ENCODE measurements at places on chromosomes 6 and 20. TPM values are rescaled to one million over a fixed set of nuclear protein-coding genes. Genes with fewer than 3 reads are reported as not detected.

DNA sequence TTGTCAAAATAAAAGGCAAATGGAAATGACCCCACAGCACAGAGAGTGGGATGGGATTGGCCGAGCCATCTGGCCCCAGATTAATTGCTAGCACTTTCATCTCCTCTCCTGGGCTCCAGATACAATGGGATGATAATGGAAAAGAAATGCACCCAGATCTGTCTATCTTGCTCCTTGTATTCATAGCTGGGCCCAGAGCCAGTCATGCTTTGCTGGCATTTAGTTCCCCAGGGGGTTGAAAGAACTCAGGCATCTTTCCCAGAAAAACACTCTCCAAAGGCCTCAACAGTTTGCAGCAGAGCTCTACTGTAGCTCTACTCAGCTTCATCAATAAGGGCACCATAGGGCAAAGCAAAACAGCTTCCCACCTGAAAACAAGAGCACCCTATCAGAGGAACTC is 116.0 kb upstream of the FOXA2 start:
- no peak for DNase-seq

DNA sequence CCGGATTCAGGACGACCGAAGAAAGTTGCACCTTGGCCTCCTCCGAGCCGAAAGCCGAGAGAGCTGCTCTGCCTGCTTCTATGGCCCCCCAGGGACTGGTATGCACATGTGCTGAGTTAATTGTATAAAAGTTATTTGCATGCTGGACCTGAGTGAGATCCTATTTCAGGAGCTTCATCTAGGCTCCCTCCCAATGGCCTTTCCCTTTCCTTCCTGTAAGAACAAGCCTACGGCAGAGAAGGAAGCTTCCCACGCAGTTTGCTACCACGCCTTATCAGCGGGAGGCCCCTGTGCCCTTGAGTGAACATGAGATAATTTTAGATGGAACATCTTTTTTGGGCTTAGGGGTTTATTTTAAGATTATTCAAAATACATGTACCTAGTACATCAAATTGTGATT is 65.9 kb downstream of the RIN2 start:
- no peak for DNase-seq

GRCh38 chr6:125203395-125203794 is 49.8 kb downstream of the TPD52L1 start:
- no peak for DNase-seq

SIRPB2 gene
- total RNA-seq, result 3.0 TPM

HEY2 gene
- 3.0 TPM for total RNA-seq

HLA-DOA gene
- total RNA-seq, result 6.9 TPM

GRCh38 chr20:37326666-37327065 is 19.3 kb upstream of the SRC start:
- no peak for DNase-seq

GRCh38 chr20:19336631-19337030 is 124.2 kb downstream of the SLC24A3 start:
- no peak for DNase-seq

TRAPPC3L gene
- not detected for total RNA-seq

DNA sequence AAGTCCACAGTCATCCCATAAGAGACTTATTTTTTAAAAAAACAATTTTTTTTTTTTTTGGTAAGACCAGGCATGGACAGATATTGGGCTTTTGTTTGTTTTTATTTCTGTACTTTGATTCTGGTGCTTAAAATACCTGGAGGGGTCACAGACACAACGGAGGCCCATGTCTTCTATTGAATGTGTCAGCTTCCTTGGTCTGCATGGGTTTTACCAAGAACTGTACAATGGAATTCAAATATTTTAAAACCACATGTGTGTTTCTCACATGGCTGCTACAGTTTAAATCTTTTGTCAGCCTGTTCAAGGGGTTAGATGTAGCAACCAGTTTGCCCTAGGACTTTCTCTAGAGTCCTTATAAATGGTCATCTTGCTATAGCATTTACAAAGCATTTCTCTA is 139.8 kb downstream of the SOX4 start:
- DNase-seq, result no peak

- DNase-seq, result no peak
Measured at GRCh38 chr6:110285306-110286060, 72.7 kb downstream of the METTL24 start.

COL21A1 gene
- 4.6 TPM for total RNA-seq

- DNase-seq, result no peak
Measured at GRCh38 chr6:158344534-158344933, 32.3 kb downstream of the TULP4 start.

- DNase-seq, result no peak
Measured at GRCh38 chr6:16092140-16092539, 36.7 kb upstream of the MYLIP start.

- no peak for DNase-seq
Measured at GRCh38 chr6:84767526-84768201, 3.3 kb upstream of the TBX18 start.

DNA sequence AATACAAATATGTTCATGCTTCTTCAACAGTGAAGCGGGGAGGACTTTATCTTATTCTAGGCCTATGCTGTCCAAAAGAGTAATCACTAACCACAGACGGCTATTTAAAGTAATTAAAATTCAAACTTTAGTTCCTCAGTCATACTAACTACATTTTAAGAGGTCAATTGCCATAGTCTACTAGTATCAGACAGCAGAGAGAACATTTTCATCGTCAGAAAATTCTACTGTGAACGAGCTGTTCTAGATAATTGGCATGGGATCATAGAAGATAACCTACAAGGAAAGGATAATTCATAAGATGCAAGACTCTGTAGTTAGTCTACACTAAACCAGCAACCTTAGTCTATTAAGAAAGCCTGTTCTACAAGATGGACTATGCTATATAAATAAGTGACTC is 44.4 kb downstream of the PRKN start:
- DNase-seq, result no peak

GRCh38 chr20:46434597-46434996 is 28.2 kb upstream of the ELMO2 start:
- DNase-seq, result no peak

DNA sequence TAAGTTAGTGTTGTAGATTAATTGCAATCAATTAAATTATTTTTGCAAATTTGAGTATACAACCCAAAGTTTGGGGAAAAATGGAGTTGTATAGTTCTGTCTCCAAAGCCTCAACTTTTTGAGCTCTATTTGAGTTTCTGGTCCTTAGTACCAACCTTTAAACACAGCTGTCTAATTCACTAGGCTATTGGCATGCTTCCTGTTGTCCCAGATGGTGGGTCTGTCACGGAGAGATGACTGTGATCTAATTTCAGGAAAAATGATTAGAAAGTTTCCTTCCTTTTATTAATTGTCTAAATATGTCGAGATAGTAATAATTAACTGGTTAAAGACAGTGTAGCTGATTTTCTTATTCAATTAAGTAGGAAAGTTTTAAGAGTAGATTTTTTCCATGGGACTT is 109.6 kb downstream of the SCAF8 start:
- DNase-seq, result no peak

DNA sequence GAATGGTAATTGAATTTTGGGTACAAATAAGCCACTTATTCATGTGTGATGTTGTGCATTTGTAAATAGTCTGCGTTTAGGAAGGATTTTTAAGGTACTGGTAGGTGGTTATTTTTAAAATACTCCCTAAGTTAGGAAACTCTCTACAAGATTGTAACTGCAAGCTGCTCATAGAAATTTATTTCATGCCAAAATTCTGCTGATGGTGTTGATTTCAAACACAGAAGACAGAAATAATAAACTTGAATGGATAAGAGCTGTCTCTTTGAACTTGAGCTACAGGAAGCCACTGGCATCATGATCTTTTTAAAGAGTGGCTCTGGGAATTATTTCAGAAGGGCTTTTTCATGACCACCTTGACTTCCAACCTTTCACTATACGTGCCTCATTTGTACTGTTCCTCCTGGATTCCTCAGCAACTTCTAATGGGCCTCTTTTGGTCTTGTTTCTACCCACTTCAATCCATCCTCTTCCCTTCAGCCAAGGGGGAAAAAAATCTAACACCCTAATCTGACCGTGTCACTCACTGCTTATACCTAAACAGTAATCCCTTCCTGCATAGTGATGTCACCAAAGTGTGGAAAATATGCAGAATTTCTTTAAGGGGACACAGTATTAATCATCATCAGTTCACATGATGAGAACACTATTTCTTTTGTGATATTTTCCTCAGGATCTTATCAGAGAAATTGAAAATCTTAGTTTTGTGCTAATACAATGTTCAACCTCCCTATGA is 113.6 kb downstream of the PFDN4 start:
- no peak for DNase-seq

SMLR1 gene
- not detected for total RNA-seq

- DNase-seq, result no peak
Measured at GRCh38 chr20:22833851-22834250, 201.3 kb upstream of the SSTR4 start.

DNA sequence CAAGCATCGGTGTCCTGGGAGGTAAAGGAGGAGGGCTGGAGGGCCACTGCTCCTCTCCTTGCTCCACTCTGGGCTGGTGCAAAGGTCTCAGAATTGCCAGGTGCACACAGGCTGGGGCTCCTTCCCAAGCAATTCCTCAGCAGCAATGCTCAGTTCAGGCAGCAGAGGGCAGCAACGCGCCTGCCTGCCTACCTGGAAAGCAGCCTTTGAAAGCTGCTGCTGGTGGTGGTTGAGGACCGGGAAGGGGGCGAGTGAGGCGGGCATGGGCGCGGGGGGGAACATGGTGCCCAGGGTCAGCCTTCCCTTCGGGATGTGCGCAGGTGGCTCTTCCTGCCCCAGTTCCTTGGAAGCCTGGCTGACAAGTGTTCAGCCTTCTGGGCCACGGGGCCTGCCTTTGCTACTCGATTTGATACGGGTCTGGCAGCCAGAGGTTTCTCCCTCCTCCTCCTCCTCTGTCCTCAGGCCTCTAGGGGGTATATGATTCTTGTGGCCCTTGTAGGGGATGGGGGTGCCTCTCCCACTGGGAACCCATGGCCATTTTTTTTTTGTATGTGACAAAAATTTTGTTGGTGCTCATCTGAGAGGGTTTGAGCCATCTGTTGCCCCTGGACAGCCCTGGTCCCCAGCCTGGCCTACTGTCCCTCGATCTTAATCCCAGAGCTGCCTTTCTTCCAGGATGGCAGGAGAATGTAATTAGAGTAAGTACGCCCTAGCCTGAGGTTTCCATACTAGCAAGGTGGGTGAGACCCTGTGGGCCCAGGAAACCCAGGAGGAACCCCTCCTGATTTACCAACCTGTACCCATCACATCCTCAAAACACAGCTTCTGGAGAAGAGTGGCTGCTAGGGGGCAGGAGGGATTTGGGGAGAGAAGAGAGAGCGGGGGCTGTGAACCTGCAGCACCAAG is 20.1 kb downstream of the MRPS18A start:
- peak; percentile 73 for DNase-seq

C6orf141 gene
- total RNA-seq, result 1.3 TPM

ADGRG6 gene
- total RNA-seq, result 5.4 TPM

- DNase-seq, result no peak
Measured at GRCh38 chr6:88566746-88567534, 396.5 kb downstream of the RNGTT start.

DEF6 gene
- total RNA-seq, result 2.8 TPM

GRCh38 chr6:82025271-82025670 is 222.3 kb downstream of the IBTK start:
- DNase-seq, result no peak

- no peak for DNase-seq
Measured at GRCh38 chr6:135159531-135159930, 21.6 kb upstream of the MYB start.

- no peak for DNase-seq
Measured at GRCh38 chr6:106184629-106185028, 98.5 kb downstream of the PRDM1 start.

SYNE1 gene
- 154 TPM for total RNA-seq

DNA sequence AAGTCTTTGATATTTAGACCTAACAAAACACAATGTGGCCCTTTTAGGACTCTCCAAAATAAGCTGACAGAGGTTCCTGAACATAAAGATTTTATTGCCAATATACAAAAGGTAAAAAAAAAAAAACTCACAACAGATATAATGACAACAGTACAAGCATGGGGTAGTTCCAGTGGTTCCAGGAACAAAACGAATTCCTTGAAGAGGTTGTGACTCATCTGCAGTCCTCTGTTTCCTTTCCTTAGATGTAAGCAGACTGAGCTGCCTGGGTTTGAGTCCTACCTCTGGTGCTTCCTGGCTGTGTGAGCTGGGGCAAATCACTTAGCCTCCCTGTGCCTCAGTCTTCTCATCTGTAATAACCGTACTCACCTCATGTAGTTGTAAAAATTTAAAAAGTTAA is 13.3 kb upstream of the CTAGE9 start:
- no peak for DNase-seq

Data from ovary (tissue), 10 donors.